ENCODE measurements at places on chromosomes 1 and 21.

DNA sequence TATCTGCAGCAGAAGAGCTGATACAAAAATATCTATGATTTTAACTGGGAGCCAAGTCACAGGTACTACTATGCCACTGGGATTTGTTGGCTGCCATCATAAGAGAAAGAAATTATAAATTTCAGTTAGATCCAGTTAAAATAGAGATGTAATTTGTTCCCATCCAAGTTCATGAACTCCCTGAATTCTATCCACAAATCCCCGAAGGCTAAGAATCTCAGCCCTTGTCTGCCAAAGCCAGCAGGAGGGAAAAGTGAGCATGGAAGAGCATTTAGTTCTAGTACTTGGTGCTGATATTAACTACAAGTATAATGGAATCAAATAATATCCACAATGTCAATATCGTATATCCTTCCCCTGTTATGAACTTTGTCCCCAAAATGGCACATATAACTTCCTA, 801.1 kb upstream of the CXADR start:
- no peak for DNase-seq

- no peak for DNase-seq
Observed at GRCh38 chr1:71422221-71422620, 341.4 kb upstream of the ZRANB2 start.

DNA sequence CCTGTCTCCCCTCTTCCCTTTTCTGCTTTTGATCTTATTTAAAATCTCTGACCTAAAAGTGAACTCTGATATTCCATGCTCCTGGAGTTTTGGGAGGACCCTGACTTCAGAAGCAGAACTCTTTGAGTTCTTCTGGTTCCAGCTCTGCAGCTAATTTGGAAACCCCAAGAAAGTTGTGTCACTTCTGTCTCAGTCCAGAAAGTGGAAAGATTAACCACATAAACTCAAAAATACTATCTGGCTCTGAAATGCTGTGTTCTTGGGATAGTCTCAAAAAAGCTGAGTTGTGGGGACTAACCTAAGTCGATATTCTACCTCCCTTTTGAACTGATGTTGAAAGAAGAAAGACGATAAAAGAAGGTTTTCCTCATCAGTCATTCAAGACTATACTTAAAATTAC, 59.8 kb downstream of the ITPKB start:
- no peak for DNase-seq

- DNase-seq = no peak
Observed at GRCh38 chr1:22613951-22614350, 22.5 kb upstream of the C1QA start.

DNA sequence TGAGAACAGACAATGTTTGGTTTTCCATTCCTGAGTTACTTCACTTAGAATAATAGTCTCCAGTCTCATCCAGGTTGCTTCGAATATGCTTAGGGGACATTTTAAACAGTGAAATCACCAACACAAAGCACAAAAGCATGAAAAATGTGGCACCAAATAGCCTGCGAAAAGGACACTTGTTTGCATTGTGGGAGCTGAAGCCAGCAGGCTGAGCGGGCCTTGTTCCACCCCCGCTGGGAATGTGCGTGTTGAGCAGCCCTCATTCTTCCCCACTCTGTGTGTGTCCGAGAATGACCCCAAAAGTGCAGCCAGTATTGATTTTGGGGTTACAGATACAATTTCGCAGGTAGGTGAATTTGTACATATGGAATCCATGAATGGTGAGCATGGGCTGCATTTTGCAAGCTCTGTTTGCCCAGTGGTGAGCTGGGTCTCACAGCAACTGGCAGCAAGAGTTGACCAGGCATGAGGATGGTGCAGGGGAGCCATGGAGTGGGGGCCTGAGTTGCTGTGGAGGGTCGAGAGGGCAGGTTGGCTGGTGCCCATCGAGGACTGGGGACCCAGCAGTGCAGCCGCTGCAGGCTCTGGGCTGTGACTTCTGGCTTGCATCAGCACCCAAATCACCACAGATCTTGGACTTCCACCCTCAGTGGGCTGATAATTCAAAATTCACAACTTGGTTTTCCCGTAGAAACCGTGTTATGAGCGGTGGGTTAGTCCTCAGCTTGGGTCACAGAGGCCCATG, 29.4 kb downstream of the NENF start:
- no peak for DNase-seq

DNA sequence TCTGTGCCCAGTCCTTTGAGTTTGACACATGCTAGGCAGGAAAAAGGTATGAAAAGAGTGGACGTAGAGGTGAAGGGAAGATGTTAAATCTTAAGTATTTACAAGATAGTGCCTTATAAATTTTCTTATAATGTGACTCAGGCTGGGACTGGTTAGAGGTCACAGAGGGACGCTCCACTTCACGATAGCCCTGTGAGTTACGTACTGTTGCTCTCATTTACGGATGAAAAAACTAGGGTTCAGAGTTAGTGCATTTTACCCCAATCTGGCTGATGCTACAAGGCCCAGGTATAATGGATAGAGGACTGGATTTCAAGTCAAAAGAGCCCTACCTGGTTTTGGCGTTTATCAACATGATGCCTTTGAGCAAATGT, 1.4 kb upstream of the TUT4 start:
- no peak for DNase-seq

DNA sequence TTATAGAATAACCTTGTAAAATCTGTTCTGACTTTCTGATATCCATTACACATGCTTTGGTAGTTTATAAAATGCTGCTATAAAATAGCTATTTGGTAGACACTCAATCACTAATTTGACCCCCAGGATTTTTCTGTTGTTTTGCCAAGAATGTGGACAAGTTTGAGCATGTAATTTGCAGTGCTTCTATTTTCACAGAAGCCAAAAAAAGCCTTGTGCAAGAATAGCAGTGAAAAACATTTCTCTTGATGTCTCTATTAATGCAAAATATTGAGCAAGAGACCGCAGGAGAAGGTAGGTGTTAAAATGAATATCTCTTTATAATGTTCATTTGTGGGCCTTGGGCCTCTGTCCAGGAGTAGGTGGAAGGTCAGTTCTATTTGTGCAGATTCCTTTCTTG, 22.5 kb downstream of the MAP3K7CL start:
- no peak for DNase-seq

- DNase-seq = no peak
Observed at GRCh38 chr1:177137814-177138213, 26.7 kb downstream of the ASTN1 start.

DNA sequence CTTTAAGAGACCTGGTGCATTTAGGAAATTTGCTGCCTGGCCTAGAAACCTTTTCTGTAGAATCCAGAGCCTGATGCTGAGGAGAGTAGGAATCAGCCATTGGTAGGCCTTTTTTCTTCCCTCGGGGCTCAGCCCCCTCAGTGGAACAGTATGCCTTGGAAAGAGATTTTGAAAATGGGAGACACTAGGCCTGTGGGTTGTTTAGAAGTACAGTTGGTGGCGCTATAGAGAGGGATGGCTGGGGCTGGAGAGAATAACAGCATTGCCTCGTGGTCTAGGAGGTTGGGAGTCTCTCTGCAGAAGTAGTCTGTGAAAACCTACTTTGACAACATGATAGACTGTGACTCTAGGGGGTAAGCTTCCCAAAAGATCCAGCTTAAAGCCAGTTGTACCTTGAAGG, 8.2 kb downstream of the KIF2C start:
- DNase-seq = no peak

- DNase-seq = no peak
Observed at GRCh38 chr1:182331387-182331786, 60.2 kb downstream of the GLUL start.

DNA sequence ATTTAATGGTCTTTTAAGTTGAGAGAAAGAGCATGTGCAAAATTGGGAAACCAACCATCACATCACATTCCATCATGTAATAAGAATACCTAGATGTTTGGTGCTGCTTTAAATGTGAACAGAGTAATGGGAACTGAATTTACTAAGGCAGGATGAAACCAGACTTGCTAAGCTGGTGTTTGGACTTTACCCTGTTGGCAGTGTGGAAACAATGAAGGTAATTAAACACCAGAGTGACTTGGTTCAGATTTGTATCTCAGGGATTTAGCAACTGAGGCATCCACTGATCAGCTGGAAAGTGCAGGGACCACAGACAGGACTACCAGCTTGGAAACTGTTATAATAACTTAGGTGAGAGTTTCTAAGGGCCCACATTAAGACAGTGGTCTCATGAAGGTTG, 263.4 kb downstream of the OLFM3 start:
- no peak for DNase-seq

DNA sequence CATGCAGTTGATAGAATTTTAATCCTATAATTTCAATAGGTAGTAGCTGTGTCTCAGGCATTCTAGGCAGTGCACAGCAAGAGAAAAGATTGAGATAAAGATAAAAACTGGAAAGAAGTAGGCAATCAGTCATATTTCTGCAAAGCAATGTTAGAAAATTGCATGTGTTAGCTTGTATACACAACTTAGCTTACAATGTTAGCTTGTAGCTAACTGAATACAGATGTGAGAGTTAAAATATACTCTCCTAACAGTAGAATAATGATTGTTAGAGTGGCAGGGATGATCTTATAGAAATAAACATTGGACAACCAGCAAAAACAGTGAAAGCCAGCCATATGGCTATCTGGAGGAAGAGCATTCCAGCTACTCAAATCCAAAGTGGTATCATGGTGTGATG, 29.0 kb downstream of the PTPRC start:
- no peak for DNase-seq

DNA sequence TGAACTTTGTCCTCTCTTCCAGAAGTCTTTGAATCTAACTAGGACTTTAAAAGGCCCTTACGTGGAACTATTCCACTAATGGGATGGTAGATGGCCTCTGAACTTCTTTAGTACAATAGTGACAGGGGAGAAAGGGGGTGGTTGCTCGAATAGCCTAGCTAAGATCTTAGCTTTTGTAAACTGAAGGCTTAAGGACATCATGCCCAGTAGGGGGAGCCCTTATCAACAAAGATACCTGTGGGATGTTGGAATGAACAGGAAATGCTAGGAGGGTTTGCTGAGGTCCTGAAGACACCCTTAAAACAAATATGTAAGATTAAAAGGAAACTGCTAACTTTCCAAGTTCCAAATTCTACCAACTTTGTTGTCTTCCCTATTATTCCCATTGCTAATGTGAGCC, 33.2 kb downstream of the NHLH2 start:
- peak; percentile 31 for DNase-seq

DNA sequence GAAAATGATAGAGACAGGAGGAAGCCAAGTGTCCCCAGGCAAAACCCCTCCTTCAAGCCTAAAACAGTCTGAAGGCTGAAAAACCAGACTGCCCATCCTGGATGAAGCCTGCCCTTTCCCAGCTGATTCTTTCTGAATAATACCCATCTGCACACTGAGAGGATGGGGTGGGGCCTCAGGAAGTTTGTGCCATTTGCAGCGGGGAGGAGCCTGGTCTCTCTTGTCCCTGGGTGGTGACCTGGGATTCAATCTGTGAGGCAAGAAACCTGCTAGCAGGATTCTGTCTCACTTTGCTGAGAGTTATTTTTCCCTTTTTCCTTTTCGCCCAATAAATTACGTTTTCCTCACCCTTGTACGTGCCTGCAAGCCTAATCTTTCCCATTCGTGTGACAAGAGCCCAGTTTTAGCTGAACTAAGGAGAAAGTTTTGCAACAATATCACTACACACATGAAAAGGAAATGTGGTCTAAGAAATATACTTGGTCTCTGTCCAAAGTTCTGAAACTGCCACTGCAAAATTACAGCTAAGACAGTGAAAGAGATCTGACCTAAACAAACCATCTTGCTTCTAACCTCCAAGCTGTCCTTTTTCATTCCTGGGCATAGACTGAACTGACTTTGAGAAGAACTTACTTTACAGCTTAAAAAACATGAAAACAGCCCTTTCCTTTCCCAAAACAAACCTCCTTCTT, 105.0 kb downstream of the COP1 start:
- DNase-seq = no peak

DNA sequence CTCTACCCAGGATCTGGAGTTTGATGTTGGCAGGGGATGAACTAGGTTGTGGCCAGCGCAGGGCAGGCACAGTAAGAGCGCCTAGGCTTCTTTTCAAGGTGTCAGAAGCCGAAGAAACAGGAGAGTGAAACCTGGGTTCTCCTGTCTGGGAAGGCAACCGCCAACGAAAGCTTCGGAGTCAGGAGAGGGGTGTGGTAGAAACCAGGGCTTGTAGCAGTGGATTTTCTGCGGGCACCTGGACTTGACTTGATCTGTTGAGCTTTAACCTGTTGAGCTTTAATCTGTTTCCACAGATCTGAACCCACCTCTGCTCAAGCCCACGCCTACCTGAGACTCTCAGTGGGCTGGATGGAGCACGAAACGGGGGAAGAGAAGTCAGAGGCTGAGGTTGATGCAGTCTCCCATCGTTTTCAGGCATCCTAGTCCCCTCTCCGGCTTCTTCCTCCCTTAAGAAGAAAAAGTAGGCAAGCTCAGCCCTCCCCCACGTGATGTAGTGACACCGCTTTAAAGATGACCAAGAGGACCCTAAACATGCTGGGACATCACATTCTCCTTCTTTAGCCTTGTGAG, 9.3 kb downstream of the HLX start:
- DNase-seq = no peak

DNA sequence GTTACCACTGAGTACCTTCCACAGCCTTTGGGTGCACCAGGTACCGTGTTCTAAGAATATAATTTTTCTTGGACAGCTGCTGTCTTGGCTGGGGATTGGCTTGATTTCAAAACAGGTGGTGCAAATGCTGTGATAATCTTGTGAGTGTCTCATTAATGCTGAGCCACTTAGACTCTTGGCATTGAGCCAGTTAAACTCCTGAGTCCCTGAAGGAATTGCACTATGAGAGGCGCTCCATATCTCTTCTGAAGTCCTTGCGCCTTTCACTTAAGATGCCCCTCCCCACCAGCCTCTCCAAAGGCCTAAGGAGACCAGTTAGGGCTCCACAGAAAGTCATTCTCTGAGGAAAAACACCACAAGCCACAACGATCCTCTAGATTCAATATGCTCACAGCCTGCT, 51.0 kb downstream of the BACH1 start:
- DNase-seq = no peak

DNA sequence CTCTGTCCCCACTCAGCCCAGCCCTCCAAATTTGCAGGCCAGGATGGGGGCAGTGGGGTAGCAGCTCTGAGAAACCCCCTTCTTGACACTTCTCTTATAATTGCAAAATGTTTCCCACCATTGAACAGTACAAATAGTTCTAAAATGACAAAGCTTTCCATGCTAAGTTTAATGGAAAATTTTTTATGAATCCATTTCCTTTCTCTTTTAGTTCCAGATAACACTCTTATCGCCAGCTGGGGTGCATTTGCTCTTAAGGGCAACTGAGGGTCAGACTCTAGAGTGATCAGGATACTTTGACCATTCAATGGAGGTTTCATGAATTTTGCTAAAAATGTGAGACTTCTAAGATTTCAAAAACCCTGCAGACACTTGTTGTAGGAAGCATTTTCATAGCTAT, 29.9 kb downstream of the PIK3C2B start:
- no peak for DNase-seq

- no peak for DNase-seq
Observed at GRCh38 chr21:26846036-26846931, 1.1 kb upstream of the ADAMTS1 start.

DNA sequence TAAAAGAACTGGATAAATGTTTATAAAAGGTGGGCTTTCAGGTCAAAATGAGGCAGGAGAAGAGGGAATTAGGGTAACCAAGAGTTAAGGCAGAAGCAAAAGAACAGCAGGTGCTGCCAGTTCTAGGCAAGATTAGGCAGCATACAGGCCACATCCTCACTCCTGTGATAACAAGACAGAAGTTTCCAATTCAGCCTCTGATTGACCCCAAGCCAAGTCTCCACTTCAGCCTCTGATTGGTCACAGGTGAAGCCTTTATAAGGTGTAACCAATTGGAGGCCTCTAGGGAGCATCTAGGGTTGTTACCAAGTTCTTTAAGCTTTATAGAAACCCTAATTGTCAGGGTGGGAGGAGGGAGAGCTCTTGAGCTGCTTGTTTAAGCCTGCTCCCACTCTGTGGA, 160.8 kb downstream of the MATN1 start:
- DNase-seq = no peak

All from KG1 (cell line).